ENCODE measurements at places on chromosomes 13 and 19. TPM values are rescaled to one million over a fixed set of nuclear protein-coding genes. Genes with fewer than 3 reads are reported as not detected.

DNA sequence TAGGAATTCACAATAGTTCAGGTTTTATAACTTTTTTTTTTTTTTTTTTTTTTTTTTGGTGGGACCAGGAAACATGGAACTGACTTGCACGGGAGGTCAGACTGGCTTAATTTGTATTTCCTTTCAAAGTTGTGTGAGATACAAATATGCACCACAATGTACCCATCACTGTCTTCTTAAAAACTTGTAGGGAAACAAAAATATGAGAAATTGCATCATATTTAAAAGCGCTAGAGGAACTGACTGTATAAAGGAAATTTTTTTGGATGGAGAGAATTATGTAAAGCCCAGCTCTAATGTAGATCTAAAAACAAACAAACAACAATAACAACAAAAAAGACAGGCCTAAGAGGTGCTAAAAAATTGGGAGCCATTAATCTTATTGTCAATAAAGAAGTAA is 246.5 kb downstream of the DCT start:
- no peak for DNase-seq
- H3K27ac ChIP-seq: no peak overlapping the region
- no peaks in the 10 kb centered on the region for H3K36me3 ChIP-seq

- no peaks in the 10 kb centered on the region for H3K36me3 ChIP-seq
- H3K4me1 ChIP-seq: no peaks in the 10 kb centered on the region
- H3K4me3 ChIP-seq: no peak overlapping the region
These were observed 343.7 kb upstream of the ARGLU1 start for GRCh38 chr13:106911627-106912026.

C19orf38 gene
- 3.6 TPM for total RNA-seq

DNA sequence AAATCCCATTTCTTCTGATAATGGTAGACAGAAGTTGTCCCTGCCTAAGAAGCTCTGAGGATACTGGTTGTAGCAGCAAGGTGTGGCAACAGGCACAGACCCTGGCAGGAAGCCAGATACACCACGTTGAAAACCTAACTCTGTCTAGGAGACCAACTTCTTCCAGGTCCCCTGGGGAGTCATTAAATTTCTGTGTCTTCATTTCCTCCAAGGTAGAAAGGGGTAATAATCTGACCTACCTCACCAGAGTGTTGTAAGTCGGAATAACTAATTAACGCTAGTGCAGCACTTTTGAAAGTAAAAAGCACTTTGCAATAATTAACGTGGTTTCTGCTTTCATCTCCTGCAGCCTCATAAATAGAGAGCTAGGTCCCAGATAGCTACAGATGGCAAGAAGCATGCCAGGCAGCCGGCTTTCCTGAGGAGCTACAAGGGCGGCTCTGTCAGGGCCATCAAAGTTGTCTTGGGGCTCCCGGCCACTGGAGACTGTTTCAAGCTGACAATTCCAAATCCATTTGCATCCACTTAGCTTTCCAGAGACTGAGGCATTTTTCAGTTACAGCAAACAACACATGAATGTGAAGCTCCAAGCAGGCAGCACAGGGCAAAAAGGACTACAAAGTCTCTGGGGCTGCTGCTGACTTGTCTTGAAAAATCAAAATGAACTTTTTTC is 176.2 kb downstream of the FOXO1 start:
- peaks cover 55% of the 10 kb centered on the region for H3K4me1 ChIP-seq
- peak; percentile 81 for DNase-seq
- no peaks in the 10 kb centered on the region for H3K27me3 ChIP-seq
- peak overlapping the region; percentile 76 for H3K27ac ChIP-seq
- H3K4me3 ChIP-seq: peak overlapping the region; percentile 51

- peaks cover 30% of the 10 kb centered on the region for H3K27me3 ChIP-seq
- no peak overlapping the region for H3K27ac ChIP-seq
- H3K36me3 ChIP-seq: no peaks in the 10 kb centered on the region
- H3K4me1 ChIP-seq: no peaks in the 10 kb centered on the region
- DNase-seq: no peak
- H3K4me3 ChIP-seq: no peak overlapping the region
These were observed 25.5 kb downstream of the CYP2B6 start for GRCh38 chr19:41016488-41017071.
